CD4-positive, alpha-beta T cell treated with Interleukin-21 for 1 hour (primary cell): ENCODE measurements at places on chromosomes 1 and 21.

DNA sequence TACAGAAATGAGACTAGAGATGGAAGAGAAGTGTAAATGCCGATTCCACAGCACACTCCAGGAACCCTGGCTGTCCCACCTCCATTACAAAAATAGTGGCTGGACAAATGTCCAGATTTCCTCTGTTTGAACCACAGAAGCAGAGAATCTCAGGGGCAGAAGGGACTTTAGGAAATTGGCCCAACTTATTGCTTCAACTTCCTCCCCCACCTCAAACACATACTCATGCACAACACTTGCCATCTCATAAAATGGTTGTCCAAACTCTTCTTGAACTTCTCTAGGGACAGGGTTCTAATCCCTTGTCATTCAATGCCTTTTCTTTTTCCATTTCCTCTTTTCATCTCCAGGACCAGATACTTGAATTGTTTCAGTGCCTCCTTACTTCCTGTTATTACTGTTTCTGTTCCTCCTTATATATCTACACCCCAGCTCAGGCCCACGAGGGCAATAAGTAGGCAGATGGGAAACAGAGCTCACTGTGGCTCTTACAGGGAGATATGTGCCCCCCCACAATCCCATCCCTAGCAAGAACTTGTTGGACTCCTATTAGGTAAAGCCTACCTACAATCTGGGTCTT lies 8.5 kb upstream of the B4GALT3 start:
- no peak for DNase-seq

GRCh38 chr1:58839147-58839795 lies 55.4 kb upstream of the JUN start:
- no peak for DNase-seq

- no peak for DNase-seq
Observed at GRCh38 chr1:153432874-153433681, 16.8 kb downstream of the S100A7A start.

DNA sequence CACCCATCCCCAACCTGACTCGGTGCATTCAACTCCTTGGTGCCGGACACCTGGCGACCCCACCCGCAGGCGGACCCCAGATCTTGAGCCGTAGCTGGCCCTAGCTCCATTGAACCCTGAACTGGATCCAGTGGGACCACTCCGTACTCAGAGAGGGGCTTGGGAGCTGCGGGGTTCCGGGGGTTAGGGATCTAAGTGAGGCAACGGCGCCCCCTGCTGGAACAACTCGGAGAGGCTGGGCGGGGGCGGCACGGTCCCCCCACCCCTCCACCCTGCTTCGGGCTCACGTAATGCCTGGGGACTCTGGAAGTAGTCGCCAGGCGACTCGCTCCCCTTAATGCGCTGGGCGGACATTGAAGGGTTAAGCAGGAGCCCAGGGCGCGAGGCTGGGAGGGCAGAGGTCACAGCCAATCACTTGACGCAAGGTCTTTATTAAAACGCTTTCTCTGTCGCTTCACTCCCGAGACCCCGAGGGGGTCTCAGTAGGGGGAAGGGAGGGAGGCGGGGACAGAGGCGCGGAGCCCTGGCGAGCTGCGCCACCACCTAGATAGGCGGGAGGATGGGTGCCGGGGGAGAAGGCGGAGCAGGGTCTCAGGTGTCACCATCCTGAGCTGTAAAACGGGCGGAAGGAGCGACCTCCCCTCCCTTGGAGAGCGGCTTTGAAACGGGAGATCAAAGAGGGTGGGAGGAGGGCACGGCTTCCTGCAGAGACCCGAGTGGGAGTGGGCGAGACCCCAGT lies 704 bp upstream of the CRABP2 start:
- peak; percentile 70 for DNase-seq

- no peak for DNase-seq
Observed at GRCh38 chr1:30551603-30552002, 171.8 kb downstream of the MATN1 start.

DNA sequence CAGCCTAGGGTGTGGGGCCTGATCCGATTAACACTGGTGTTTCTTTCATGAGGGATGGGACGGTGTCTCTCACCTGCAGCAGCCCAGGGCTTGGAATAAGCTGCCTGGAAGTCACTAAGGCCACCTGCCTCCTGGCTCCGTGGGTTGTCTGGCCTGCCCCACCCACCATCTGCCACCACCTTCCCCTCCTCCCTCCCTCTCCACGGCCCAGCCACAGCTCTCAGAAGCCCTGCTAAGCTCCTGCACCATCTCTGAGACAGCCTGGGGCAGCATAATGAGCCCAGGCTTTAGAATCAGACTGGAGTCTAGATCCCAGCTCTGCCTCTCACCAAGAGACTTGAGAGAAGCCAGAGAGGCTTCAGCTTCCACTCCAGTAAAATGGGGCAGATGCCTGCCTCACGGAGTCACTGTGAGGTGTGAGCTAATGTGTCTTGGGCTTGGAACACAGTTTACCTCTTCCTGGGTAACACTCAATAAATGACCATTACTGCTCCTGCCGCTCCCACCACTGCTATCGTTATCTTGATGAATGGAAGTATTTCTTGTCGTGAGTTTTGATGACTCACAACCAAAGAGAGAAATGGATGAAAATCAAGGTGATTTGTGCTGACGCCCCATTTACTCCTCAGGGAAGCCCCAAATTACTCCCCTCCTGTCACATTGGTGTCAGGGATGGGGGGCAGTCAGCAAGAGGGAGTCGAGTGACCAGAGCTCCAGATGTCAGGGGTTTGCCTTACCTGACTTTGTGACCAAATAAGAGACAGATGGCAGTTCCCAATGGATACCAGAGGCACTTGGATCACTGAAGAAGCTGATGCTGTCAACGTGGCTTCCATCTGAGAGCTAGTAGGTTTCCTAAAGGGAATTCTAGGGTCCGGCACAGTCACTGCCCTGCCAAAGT lies 23.5 kb upstream of the C1QA start:
- no peak for DNase-seq

DNA sequence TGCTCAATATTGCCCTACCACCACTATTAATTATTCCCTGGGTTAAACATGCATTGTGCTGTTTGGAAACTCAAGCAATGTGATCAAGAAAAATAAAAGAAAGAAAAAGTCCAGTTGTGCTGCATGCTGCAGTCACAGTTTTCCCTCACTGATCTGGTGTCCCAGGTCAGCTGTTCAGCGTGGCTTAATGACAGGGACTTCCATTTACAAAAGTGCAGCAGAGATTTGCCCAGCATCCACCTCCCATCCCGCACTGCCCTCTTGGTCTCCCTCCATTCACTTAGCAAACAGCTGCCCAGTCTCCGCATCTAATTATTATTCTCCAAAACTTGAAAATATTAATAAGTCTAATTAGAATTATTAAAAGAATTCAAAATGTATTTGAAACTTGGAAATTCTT lies 2.0 kb upstream of the OR2T4 start:
- no peak for DNase-seq

DNA sequence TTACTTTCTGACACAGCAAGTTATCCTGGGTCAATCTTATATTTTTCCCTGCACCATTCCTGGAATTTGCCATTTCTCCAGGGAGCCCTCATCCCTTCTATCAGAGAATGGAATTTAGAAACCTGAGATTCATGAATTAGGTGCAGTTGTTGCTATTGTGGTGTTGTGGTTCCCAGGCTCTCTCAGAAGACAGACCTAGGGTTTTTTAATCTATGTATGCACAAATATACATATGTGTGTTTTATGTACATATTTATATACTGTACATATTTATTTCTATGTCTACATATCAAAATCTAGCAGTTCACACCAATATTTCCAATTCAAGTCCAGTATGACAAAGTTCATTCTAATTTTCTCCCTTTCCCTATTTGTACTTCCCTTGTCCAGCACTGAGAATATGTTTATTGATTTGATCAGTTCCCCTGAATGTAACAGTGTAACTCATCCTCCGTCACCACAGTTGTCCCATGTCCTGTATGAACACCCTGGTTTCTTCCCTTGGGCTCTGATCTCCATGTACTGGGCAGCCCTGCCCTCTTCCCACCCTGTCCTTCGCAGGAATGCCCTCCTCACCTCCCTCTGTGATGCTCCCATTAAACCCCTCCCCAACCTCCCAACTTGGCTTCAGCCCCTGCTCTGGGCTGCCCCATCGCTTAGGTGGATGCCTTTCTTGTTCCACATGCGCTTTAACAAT lies 145.5 kb downstream of the VPS13D start:
- no peak for DNase-seq

GRCh38 chr1:226967665-226968064 lies 27.6 kb downstream of the COQ8A start:
- DNase-seq: no peak

DNA sequence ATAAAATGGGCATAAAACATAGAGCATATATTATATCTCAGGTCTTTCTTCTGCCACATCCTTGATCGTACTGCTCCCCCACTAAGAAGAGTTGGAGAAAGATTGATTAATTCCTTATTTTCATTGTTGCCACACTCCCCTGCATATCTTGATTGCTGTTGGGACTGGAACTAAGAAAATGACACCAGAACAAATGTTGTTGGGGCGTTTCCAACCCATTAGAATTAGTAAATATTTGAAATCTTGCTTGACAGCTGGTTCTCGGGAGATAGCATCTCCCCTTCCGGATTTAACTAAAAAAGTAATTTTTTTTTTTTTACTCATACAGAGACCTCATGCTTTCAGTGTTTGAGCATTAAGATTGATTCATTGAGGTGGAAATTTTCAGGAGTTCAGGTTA lies 493.0 kb upstream of the PLXNA2 start:
- no peak for DNase-seq

DNA sequence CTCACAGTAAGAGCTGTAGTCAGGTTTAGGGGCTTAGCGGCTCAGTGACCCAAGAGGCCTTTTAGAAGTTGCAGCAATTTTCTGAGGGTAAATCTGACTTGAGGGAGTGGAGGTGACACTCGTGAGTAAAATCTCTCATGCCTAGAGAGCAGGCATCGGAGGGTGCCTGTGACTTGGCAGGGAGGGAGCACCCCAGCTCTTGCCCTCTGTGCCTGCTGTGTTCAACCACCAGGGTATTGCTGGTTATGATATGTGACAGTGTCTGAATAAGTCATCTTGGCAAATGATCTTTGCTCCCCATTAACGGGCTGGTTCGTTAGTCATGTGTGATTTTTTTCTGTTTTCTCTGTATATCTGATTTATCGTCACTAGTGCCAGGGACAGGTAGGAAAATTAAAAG lies 5.9 kb downstream of the MAN1C1 start:
- DNase-seq: no peak

DNA sequence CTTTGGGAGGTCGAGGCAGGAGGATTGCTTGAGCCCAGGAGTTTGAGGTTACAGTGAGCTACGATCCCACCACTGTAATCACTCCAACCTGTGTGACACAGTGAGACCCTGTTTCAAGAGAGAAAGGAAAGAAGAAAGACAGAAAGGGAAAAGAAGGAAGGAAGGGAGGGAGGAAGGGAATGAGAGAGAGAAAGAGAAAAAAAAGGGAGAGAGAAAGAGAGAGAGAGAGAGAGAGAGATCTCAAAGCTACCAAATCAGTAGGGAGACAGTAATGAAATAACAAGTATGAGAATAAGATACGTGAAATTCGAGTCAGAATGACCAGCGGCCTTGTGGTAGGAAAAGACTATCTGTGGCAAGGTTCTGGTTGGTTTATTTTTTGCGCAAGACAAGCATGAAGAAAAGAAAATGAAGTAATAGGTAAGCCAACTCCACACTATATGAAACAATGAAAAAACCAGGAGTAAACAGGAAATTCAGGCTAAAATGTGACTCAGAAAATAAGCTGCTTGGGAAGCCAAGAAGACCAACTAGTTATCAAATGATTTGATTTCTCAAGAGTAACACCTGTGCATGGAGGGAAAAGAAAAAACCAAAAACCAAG lies 8.9 kb downstream of the MTF1 start:
- no peak for DNase-seq

DNA sequence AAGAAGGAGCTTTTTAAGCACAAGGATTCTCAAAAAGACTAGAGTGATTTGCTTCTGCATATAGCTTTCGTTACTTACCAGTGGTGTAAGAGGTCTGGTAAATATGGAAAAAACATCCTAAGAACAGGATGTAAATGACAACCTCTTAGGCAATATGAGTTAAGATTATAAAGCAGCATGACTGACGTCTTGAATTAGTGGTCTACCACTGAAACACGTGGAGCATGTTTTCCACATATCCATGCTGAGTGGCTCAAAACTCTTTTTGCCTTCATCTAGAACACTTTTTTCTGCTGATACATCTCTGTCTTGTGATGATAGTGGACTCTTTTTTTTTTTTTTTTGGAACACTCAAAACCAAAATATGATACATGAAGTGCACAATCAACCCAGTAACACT lies 44.6 kb downstream of the RCAN1 start:
- DNase-seq: no peak

GRCh38 chr1:20447794-20448193 lies 38.2 kb downstream of the CAMK2N1 start:
- DNase-seq: no peak

DNA sequence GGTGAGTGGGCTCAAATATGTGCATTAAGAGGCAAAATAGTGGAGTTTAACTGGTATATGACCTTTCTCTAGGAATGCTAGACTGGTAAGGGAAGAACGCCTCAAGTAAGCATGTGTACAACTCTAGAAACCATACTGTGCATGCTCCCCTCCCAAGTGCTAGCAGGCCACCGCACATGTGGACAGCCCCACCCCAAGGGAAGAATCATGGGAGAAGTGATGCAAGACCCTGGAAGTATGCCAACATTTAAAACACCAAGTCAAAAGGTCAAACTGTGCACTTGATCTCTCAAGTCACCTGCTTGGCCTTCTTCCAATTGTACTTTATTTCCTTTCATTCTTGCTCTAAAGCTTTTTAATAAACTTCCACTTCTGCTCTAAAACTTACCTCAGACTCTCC lies 120.4 kb downstream of the WDR3 start:
- no peak for DNase-seq

- no peak for DNase-seq
Observed at GRCh38 chr1:226633541-226634165, 85.1 kb downstream of the STUM start.

DNA sequence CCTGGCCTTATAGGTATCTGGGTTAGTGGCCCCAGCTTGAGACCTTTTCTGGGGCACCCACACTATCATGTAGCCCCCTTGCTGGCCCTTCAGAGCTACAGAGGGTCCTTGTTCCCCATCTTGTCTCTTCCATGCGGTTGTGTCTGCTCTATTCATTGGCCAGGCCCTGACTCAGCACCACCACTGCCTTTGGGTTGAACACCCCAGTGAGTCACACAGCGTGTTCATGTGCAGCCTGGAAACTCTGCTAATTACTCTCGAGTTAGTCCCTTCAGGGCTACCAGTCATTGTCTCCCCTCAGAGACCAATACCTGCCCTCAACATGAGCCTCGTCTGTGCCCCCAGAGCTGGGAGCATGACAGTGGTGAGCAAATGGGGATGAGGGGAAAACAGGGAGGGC lies 28.2 kb upstream of the IKBKE start:
- DNase-seq: no peak

GRCh38 chr1:24963099-24963872 lies 33.2 kb upstream of the RUNX3 start:
- DNase-seq: peak; percentile 56

GRCh38 chr1:84208935-84209334 lies 64.9 kb downstream of the PRKACB start:
- DNase-seq: no peak

DNA sequence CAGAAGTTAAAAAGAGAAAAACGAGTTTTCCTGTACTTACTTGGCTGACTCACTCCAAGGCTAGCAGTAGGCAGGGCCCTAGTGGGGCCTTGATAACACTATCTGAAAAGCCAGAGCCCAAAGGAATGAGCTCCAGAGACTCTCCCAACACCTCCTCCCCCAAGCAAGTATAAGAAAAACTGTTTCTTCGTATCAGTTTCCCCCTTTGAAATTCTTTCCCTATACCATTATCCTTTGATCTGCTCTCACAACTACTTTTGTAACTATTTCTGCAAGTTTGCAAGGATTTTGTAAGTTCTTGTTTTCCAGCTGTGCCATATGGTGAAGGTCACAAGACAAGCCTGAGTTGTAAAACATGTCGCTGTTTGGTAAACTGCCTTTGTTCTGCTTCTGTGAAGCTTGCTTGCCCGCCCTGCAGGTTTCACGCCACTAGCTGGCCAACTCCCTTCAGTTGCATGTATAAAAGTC lies 36.5 kb upstream of the KCNJ15 start:
- DNase-seq: no peak
